CD4-positive, alpha-beta T cell treated with Interleukin-1 beta for 1 hour (primary cell): ENCODE measurements at places on chromosomes 2 and 18.

DNA sequence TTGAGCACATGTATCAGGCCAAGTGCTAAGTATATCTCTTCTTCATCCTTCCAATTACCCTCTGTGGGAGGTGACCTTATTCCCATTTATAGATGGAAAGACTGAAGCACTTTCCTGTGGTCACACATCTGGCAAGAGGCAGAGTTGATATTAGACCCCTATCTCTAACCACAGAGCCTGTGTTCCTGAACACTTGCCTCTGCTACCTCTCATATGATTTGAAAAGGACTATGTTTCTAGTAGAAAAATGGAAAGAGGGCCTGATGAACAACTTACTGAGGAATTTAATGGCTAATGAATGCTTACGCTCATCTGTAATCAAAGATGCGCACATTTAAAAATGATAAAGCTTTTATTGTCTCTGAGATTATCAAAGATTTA lies 46.2 kb upstream of the DYNC2LI1 start:
- DNase-seq: no peak

DNA sequence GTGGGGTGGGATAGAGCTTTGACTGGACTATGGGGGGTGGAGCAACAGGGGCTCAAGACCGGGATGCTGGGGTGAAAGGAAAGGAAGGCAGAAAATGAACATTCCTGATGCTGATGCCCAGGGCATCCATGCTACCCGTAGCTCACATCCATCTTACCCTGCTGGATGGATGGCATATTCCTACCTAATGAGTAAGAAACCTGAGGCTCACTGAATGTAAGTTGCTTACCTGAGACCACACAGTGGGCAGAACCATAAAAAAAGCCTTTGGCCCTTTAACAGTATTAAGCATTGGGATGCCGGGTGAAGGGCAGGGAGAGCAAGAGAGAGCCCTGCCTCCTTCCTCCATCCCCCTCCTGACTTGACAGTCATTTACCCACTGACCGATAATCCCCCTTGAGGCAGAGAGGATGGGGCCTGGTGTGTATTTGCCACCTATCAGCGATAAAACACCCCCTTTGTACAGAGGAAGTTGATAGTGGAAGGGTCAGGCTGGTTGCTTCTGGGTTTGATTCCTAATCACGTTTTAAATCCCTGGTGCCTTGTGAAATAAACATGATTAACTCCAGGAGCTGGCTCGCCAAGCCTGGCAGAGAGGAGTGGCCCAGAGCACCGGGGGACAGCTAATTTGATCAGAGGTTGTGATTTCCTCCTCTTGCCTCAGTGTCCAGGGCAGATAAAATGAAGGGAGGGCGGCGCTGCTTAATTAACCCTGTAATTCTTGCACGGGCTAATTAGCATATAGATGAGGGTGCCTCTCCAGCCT lies 105.9 kb upstream of the HS6ST1 start:
- no peak for DNase-seq

DNA sequence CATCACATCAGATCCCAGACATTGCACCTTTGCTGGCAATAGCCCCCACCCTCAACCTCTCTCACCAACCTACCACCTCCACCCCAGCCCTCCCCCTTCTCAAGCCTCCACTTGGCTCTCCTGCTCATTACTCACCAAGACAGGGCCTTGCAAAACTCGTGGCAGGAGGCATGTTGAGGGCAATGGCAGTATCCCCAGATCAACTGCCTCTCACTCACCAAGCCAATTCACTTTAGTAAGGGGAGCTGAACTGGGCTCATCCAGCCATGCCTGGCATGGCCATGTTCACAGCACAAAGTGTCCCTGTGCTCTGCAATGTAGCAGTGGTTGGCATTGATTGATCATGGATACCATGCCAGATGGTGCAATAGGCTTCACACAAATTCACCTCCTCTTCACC lies 46.3 kb upstream of the TEX51 start:
- no peak for DNase-seq

DNA sequence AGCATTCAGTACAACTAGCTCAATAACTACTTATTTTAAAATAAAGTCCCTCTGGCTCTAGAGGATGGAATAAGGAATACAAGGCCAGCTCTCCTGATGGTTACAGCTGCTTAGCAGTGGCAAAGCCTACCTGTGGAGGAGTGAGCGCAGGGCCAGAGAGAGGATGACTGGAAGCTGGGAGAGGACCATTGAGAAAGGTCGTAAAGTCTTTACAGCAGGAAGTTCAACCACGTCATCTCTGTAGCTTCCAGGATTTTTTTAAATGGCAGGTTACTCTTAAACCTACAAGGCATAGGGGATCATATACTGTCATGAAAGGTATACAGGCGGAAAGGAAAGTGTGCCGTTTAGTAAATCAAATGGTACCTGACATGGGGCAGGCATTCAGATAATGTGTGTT lies 26.3 kb downstream of the ANXA4 start:
- no peak for DNase-seq

DNA sequence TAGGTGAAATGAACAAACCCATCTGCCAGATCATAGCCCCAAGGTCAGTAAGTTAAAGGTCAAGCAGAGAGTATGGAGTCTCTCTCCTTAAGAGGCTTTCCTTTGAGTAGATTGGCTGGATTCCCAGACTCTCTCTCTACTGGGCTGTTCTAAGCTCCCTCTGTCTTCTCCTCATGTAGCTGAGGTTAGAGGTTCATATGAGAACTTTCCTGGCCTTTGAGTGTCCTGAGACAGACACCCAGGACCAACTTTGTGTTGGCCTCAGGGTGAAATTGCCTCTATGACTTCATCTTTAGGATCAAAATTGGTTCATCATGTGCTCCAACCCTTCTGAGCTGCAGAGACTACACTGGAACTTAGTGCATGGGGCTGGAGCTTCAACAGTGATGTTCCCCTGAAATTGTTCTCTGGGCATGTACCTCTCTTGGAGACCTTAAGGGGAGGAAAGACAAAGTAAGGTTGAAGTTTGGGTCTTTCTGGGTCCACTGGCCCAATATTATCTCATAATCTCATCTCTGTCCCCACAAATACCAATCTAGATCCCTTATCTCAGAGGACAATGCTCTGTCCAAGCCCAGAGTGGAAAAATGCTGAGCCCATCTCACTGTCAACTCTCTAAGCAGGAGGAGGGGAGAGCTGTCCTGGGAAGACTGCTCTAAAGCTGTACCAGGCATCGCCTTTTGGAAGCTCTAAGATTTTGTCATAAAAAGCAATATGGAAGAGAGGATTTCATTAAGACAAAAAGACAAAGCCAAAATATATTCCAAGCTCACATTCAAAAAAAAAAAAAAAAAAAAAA lies 177.3 kb upstream of the ARL4C start:
- no peak for DNase-seq

GRCh38 chr2:38485734-38486133 lies 108.7 kb upstream of the ATL2 start:
- DNase-seq: peak; percentile 7

GRCh38 chr2:26740890-26741302 lies 23.2 kb upstream of the SLC35F6 start:
- no peak for DNase-seq

DNA sequence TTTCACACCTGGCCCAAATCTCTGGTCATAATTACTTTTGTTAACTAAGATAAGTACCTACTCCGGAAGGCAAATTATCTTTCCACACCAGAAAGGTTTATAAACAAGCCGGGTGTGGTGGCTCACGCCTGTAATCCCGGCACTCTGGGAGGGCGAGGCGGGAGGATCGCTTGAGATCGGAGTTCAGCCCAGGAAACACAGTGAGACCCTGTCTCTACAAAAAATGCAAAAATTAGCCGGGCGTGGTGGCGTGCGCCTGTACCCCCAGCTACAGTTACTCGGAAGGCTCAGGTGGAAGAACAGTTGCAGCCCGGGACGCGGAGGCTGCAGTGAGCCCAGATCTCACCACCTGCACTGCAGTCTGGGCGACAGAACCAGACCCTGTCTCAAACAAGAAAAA lies 2.1 kb downstream of the PUM2 start:
- no peak for DNase-seq
